ENCODE measurements at places on chromosomes 3 and 15. TPM values are rescaled to one million over a fixed set of nuclear protein-coding genes. Genes with fewer than 3 reads are reported as not detected.

PLCD1 gene
- 13.2 TPM for total RNA-seq

FBN1 gene
- 72.1 TPM for total RNA-seq

LRRC34 gene
- total RNA-seq: 3.1 TPM

SI gene
- total RNA-seq: not detected

FBXO40 gene
- not detected for total RNA-seq

Data from dermis microvascular lymphatic vessel endothelial cell (primary cell).